ENCODE measurements at places on chromosomes 6 and 20. TPM values are rescaled to one million over a fixed set of nuclear protein-coding genes. Genes with fewer than 3 reads are reported as not detected.

- DNase-seq = no peak
These were observed 163.2 kb upstream of the LAMA2 start for GRCh38 chr6:128719786-128720185.

The SPAG4 gene
- total RNA-seq = 2.5 TPM

- no peak for DNase-seq
These were observed 9.7 kb downstream of the TULP4 start for GRCh38 chr6:158321960-158322359.

The ATP9A gene
- 47.4 TPM for total RNA-seq

DNA sequence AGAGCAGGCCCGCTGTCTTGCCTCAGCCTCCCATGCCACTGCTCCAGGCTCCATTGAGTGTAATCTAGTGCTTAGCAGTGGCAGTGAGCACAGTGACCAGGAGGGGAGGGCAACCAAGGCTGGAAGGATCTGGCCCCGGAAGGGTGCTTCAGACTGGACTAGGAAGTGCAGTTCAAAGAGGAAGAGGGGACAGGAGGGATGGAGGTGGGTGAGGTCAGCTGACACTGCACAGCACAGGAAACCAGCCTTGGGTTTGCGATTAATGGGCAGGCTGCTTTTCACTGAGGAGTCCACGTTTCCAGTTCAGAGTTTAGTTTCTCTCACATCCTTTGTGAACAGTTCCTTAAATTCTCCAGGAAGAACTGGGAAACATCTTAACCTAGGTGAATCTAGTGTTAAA is 46.9 kb downstream of the CDS2 start:
- DNase-seq = no peak

GRCh38 chr6:139970591-139970991 is 596.1 kb upstream of the CITED2 start:
- no peak for DNase-seq

The SEC23B gene
- 44.6 TPM for total RNA-seq

DNA sequence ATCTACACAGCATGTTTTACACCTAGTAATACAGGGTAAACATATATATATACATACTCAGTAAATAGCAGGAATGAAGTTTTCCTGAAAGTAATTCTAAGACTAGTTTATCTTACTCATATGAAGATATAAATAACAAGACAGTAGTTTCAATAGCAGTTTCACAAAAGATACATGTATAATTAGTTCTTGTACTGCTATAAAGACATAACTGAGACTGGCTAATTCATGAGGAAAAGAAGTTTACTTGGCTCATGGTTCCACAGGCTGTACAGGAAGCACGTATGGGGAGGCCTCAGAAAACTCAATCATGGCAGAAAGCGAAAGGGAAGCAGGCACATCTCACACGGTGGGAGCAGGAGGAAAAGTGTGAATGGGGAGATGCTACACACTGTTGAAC is 16.9 kb downstream of the RARS2 start:
- DNase-seq = no peak

DNA sequence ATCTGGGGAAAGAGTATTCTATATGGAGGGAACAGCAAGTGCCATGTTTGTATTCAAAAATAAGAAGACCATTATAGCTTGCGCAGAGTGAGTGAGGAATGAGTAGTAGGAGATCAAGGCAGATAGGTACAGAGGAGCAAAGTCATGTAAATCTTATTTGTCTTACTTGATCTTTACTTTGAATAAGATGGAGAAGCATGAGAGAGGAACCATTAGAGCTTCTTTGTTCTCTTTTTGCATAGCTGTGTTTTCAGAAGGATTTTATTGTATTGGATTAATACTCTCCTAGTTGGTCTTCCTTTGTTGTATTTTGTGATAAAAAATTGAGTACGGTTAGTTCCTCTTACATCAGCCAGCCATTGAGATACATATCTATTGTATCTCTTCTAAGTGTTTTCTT is 88.4 kb downstream of the SCAF8 start:
- DNase-seq = no peak

- no peak for DNase-seq
These were observed 35.3 kb downstream of the ELOVL2 start for GRCh38 chr6:11008821-11009220.

The RAET1G gene
- total RNA-seq = 3.6 TPM

DNA sequence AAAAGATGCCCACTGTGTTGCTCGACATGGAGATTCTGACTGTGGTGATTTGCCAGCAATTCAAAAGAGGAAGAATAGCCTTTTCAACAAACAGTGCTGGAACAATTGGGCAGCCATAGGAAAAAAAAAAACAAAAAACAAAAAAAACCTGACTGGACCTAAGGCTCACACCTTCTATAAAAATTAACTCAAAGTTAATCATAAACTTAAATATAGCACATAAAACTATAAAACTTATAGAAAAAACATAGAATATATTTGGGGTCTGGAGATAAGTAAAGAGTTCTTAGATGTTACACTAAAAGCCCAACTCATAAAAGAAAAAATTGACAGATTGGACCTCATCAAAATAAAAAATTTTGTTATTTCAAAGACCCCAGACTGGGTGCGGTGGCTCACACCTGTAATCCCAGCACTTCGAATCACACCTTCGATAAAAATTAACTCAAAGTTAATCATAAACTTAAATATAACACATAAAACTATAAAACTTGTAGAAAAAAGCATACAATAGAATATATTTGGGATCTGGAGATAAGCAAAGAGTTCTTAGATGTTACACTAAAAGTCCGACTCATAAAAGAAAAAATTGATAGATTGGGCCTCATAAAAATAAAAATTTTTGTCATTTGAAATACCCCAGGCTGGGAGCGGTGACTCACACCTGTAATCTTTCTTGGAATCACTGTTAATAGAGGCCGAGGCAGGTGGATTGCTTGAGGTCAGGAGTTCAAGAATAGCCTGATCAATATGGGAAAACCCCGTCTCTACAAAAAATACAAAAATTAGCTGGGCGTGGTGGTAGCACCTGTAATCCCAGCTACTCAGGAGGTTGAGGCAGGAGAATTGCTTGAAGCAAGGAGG is 115.6 kb upstream of the FAM83B start:
- DNase-seq = no peak

DNA sequence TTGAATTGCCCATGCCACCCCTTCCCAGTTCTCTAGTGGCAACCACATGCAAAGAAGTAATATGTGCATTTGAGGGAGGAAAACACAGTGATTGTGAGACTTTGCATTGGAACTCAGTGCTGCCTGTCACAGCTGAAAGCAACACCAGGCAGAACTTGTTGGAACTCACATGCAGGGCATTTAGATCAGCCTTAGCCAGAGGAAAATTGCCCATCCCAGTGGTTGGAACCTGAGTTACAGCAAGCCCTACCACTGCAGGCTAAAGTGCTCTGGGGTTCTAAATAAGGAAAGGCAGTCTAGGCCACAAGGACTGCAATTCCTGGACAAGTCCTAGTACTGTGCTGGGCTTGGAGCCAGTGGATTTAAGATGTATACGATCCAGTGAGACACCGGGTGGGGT is 245.3 kb upstream of the UFL1 start:
- DNase-seq = no peak

DNA sequence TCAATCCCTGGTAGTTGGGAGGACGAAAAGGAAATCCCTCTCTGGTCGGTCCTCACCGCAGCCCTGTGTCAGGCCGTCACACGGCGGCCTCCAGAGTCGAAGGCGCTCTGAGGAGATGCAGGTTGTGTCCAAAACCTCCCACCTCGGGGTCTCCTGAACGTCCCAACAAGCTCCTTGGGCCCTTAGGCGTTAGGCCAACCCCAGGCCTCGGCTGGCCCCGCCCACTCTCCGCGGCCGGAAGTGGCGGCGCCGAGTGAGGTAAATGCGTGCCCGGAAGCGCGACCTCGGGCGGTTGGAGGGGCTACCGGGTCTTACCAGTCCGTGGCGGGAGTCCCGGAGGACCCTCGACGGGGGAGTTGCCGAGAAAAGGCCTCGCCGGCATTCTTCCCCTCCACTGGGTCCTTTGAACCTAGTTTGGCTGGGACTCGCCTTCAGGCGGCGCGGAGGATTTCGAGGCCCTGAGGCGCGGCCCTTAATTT is at the start of gene TDRD6:
TDRD6 (plus strand) TSS at position 267 of the 479 bp plus-strand sequence. CDS start 244 bp downstream, outside the sequence.
- DNase-seq = no peak

The CDH22 gene
- 0.46 TPM for total RNA-seq

DNA sequence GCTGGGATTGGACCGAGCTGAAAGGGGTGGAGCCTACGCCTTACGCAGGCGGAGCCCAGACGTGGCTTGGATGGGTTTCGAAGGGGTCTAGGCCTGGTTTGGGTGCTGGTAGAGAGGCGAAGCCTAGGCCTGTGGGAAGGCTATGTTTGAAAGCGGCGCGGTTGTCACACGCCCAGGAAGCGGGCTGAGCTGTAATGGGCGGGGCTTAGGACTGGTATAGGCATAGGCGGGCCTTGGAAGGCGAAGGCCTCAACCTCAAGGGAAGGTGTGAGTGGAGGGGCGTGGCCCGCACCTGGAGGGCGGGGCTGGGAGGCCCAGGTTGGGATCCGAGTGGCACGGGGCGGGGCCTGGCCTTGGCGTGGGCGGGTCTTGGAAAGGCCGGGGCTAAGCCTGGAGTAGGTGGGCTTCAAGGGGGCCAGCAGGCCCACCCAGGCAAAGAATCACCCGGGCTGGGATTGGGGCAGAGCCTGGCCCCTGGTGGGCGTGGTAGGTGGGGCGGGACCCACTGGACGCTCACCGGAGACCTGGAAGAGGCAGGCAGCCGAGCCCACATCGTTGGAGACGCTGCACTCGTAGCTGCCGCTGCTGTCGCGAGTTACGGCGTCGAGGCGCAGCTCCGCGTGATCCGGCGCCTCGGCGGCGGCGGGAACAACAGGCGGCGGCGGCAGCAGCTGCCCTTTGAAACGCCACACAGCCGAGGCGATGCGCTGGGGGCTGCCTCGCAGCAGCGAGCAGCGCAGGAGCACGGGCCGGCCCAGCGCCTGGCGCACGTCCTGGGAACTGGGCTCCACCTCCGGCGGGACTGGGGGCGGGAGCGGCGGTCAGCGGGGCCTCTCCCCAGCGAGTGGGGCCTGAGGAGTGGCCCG is 49.0 kb downstream of the MDGA1 start:
- DNase-seq = no peak

- DNase-seq = no peak
These were observed 16.2 kb upstream of the EMILIN3 start for GRCh38 chr20:41382791-41383305.

The CENPW gene
- 2.9 TPM for total RNA-seq

GRCh38 chr20:15759594-15759993 is 813.7 kb downstream of the KIF16B start:
- DNase-seq = no peak

DNA sequence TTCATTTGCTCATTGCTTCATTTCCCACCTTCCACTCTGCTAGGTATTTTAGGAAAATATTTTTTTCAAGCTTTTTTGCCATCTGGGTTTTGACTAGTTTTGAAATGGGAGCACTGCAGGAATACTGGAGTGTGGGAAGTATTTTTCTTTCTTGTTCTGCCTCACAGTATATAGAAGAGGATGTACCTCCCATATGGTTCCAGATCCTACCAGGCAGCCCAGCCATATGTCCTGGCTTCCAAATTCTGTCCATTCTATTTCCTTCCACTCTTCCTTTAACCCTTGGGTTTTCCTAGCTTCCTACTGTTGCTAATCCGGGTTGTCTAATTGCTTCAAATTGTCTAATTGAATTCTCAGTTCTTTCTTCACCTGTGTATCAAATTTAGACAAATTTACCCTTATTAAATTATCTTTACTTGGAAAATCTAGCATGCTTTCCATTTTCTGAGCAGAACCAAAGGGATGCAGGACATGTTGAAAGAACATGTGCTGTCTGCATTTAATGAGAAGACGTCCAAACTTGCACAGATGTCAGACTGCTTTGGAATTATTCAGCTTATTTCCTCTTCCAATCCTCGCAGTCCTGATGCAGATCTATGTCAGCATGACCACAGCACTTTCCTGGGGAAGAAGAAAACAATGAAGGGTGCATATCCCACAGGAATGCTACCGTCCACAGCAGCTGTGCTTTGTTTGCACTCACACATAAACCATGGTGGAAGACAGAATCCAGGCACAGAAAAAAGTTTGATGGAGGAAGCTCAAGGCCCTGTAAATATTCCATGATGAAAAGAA is 1273.9 kb upstream of the MAP3K7 start:
- no peak for DNase-seq

The LKAAEAR1 gene
- total RNA-seq = 0.65 TPM

DNA sequence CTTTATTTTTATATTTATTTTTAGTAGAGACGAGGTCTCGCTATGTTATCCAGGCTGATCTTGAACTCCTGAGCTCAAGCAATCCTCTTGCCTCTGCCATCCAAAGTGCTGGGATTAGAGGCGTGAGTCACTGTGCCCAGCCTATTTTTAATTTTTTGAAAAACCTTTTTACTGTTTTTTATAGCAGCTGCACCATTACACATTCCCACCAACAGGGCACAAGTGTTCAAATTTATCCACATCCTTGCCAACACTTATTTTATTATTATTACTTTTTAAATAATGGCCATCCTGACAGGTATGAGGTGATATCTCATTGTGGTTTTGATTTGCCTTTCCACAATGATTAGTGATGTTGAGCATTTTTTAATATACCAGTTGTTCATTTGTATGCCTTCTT is 42.5 kb downstream of the PACSIN1 start:
- DNase-seq = no peak

The CGA gene
- not detected for total RNA-seq

- no peak for DNase-seq
These were observed 608.4 kb downstream of the EPHA7 start for GRCh38 chr6:92810913-92811312.

DNA sequence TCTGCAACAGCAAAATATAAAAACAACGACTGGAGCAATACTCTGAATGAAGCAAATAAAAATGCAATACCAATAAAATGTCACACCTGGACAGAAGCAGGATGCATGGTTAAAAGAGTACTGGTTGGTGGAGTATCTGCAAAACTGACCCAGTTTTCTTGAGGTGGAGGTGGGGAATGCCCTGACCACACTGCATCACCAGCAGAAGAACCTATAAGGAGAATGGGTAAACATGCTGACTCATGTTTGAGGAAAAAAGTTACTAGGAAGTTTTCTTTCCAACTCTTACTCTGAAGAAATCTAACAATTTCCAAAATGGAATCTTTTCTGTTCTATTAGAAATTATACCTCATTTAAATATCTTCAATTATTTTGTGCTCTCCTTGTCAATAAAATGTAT is 43.6 kb downstream of the REPS1 start:
- DNase-seq = no peak

DNA sequence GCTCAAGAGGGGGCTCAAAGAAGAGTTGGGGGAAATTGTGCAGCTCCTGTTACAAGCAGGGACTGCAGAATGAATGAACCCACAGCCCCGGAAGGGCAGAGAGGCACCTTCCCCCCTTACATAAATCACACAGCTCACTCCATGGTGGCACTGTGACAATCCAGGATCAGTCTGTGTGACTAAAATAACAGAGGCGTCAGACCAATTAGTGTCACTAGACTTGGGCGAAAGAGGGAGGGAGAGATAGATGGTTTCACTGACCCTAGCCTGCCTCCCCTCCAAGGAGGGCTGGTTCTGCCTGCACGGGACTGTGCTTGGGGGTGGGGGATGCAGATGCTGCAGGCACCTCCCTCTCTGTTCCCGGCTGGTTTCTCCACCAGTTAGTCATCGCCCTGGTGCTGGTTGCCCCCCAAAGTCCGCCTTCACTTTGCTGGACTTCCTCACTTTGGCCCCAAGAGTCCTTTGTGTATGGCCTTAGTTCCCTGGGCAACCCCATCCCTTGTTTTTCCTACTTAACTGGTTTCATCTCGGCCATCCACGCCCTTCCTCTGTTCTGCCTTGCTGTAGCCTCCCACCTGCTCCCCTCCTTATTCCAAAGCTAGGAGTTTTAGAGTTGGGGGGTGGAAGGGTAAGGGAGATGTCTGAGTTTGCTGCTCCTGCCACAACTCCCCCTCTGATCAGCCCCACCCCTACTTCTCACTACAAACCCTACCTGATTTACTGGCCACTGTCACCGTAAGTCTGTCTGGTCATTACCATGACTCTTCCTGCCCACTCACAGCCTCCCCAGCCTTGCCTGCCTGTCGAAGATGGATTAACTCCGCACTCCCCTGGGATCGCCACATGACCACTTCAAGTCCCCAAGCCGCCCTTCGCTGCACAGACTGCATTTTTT is 17.7 kb downstream of the CCDC167 start:
- no peak for DNase-seq

Data from omental fat pad (tissue), 4 donors.